ENCODE measurements at places on chromosomes 1 and 21.
A peak's percentile ranks its signal among the peaks of the same experiment; 100 is the strongest.

DNA sequence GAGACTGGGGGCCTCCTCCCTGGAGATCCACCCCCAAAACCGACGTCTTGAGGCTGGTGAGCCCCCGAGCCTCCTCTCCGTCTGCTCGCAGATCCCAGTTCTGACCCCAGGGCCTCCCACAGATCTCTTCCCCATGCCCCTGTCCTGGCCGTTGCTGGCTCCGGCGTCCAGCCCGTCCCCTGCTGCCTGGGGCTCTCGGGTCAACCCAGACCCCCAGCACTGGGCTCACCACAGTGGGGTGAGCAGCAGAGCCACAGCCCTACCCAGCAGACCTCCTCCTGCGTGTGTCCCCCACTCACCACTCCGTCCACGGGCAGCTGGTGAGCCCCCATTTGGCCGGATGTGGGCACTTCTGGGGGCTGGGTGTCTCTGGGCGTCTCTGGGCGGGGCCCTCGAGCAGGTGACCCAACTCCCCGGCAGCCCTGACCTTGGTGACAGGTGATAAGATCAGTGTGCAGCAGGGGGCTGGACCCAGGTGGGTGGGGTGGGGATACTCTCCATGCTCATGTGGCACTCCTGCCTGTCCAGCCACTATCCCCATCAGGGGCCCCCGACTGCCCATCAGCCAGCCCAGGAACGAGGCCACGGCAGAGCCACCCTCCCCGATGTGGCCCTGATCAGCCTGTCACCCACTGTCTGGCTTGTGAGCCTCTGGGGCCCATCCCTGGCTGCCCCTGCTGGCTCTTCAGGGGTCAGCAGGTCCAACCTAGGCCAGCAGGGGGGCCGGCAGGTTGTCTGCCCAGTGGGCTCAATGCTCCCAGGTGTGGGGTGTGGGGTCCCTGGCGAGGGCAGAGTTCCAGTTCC is 709 bp downstream of the TNFRSF14 start:
- no peak for DNase-seq

DNA sequence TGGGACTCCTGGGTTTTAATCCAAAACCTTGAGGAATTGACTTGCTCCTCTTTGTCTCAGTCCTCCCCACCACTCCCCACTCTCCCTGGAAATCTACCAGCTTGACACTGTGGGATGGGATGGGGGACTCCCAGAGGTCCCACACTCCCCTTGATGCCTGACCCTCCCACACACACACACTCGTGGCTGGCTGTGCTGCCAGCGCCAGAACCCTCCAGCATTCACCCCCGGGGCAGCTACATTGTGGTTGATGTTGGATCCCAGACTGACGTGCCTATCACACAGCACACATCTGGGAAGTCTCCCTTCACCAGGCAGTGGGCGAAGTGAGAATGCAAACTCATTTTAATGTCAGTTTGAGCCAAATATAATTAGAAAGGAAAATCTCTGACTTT is 10.0 kb downstream of the KIRREL1 start:
- no peak for DNase-seq

- no peak for DNase-seq
Observed at GRCh38 chr1:91699339-91699974, 186.5 kb downstream of the TGFBR3 start.

GRCh38 chr1:15696956-15697521 is 12.9 kb downstream of the PLEKHM2 start:
- peak; percentile 12 for DNase-seq

DNA sequence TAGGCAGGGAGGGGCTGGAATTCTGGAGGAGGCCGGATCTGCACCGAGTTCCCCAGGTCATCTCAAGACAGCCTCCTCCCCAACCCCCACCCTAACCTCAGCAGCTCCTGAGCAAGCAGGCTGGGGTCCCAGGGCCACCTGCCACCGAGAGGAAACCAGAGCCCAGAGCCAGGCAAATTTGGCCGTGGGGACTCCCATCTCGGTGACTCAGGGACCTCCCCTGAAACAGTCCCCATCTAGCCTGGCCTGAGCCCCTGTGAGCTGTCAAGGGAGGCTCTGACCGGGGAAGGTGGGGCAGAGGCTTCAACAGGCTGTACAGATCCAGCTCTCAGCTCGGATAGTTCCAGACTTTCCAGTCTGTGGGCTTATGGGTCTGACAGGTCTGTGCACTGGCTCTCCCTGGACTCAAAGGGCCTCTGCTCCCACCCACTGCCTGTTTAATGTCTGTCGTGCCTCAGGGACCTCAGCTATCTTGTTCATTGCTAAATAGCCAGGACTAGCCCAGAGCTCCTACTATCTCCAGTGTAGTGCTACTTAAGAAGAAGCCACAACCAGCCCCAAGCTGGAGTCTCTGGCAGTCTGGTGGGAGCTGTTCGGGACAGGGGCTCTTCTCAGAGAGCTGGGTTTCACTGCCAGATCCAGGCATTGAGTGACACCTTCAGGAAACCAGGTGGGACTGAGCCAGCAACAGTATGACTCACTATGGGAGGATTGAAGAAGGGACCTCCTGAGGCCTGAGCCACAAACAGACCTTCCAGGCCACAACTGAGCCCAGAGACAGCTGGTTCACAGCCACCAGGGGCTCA is 25.6 kb downstream of the MATN1 start:
- DNase-seq: no peak

- DNase-seq: no peak
Observed at GRCh38 chr21:44443291-44443890, 11.9 kb upstream of the LRRC3 start.

DNA sequence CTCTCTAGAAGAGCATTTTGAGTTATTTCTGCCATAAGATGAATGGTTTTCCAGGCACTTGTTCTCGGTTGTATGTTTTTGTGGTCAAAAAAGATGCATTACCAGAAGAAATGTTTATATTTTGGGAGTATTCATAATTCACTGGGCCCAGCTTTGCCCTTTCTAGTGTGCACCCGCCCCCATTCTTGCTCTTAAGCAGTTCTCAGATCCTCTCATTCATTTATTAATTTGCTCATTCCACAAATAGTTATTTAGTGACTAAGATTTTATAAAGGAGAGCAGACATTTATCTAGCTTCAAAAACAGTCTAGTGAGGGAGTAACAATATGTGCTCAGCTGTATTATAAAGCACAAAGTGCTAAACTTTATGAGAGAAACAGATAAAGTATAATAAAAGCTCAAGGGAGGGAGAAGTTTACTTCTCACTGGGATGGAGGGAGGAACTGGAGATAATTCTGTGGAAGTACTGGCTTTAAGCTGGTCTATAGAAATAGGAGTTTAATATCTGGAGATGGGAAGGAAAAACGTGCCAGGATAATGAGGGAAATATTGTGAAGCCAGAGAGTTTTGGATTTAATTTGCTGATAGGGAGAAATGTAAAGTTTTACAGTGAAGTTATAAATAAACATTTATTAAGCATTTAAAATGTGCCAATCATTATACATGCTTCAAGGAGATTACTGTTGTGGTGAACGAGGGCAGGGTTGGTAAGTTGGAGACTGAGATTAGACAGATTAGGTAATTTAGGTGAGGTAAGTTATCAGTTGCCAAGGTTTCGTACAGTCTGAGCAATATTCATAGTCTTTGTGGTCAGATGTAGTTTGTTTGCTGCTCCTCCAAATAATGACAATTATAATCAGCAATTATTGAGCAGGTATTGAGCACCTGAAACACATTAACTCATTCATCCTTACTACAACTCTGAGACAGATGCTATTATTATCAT is 9.1 kb upstream of the MACF1 start:
- DNase-seq: no peak

- DNase-seq: no peak
Observed at GRCh38 chr1:12697397-12697796, 18.5 kb upstream of the AADACL3 start.

DNA sequence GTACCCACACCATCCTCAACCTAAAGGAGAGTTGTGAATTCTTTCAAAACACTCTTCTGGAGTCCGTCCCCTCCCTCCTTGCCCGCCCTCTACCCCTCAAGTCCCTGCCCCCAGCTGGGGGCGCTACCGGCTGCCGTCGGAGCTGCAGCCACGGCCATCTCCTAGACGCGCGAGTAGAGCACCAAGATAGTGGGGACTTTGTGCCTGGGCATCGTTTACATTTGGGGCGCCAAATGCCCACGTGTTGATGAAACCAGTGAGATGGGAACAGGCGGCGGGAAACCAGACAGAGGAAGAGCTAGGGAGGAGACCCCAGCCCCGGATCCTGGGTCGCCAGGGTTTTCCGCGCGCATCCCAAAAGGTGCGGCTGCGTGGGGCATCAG is 638 bp upstream of the OLIG2 start:
- peak; percentile 57 for DNase-seq

DNA sequence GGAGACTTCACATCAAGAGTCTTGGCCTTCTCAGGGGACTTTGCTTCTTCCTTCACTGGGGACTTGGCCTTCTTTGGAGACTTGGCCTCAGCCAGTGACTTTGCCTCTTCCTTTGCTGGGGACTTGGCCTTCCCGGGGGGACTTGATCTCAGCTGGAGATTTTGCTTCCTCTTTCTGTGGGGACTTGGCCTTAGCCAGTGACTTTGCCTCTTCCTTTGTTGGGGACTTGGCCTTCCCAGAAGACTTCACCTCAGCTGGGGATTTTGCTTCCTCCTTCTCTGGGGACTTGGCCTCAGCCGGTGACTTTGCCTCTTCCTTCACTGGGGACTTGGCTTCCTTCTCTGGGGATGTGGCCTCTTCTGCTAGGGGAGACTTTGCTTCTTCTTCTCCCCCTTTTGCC is 13.5 kb upstream of the CD2 start:
- no peak for DNase-seq
